Placental pericyte (primary cell): ENCODE measurements at places on chromosomes 1 and 21. TPM values are rescaled to one million over a fixed set of nuclear protein-coding genes. Genes with fewer than 3 reads are reported as not detected.

The SLC1A7 gene
- 0.14 and 3.7 TPM in 2 replicates for total RNA-seq

The SRGAP2C gene
- 27.8 and 29.6 TPM in 2 replicates for total RNA-seq

The NES gene
- total RNA-seq: 2.0 and 69.7 TPM in 2 replicates

The CHAF1B gene
- total RNA-seq: 0.66 and 7.7 TPM in 2 replicates

The A3GALT2 gene
- total RNA-seq: 0.29 TPM in 1 of 2 replicates, not detected in the other

The HEATR1 gene
- total RNA-seq: 30.0 and 74.4 TPM in 2 replicates

The S100B gene
- 0.29 TPM in 1 of 2 replicates, not detected in the other for total RNA-seq

The UBE2U gene
- total RNA-seq: 0.29 TPM in 1 of 2 replicates, not detected in the other

The RBM11 gene
- not detected in 2 replicates for total RNA-seq

The LRRC8D gene
- 28.8 and 50.3 TPM in 2 replicates for total RNA-seq

The CSDE1 gene
- 442 and 685 TPM in 2 replicates for total RNA-seq

The UMODL1 gene
- 0.29 TPM in 1 of 2 replicates, not detected in the other for total RNA-seq

The TMEM269 gene
- under 0.01 TPM in 1 of 2 replicates, not detected in the other for total RNA-seq

The AMY2A gene
- total RNA-seq: not detected in 2 replicates

The FNDC10 gene
- 3.4 and 3.5 TPM in 2 replicates for total RNA-seq

The GNG4 gene
- total RNA-seq: 0.44 and 3.4 TPM in 2 replicates

The NGF gene
- 0.57 and 1.3 TPM in 2 replicates for total RNA-seq

The AMY1C gene
- total RNA-seq: not detected in 2 replicates

The ST6GALNAC5 gene
- total RNA-seq: 7.3 and 20.6 TPM in 2 replicates

The MANEAL gene
- total RNA-seq: 0.57 and 0.66 TPM in 2 replicates

The TRIM67 gene
- total RNA-seq: not detected in 2 replicates

The ZFP69B gene
- total RNA-seq: 3.5 and 13.2 TPM in 2 replicates

The TESK2 gene
- total RNA-seq: 1.8 and 2.1 TPM in 2 replicates

The PATJ gene
- 2.6 and 5.7 TPM in 2 replicates for total RNA-seq

The WNT9A gene
- 0.14 and 0.66 TPM in 2 replicates for total RNA-seq

The S100A14 gene
- not detected in 2 replicates for total RNA-seq

The CRYBG2 gene
- under 0.01 TPM in 1 of 2 replicates, not detected in the other for total RNA-seq

The ATP5PO gene
- total RNA-seq: 91.3 and 151 TPM in 2 replicates

The RAD54L gene
- total RNA-seq: 0.22 and 9.3 TPM in 2 replicates

The NR0B2 gene
- total RNA-seq: not detected in 2 replicates

The CHIA gene
- not detected in 2 replicates for total RNA-seq

The TDRD5 gene
- total RNA-seq: not detected in 2 replicates

The ADAMTS4 gene
- 4.2 and 27.5 TPM in 2 replicates for total RNA-seq

The ZNF691 gene
- total RNA-seq: 5.9 and 6.3 TPM in 2 replicates

The MEX3A gene
- total RNA-seq: 0.22 and 2.3 TPM in 2 replicates

The SLC9C2 gene
- under 0.01 TPM in 1 of 2 replicates, not detected in the other for total RNA-seq

The EEIG2 gene
- 8.5 and 18.0 TPM in 2 replicates for total RNA-seq

The TFAP2E gene
- total RNA-seq: under 0.01 TPM in 1 of 2 replicates, not detected in the other
